Skeletal muscle tissue (tissue), 5 donors: ENCODE measurements at places on chromosomes 7 and 10. TPM values are rescaled to one million over a fixed set of nuclear protein-coding genes. Genes with fewer than 3 reads are reported as not detected.

PTN gene
- 21.9 TPM for total RNA-seq

AKR1C2 gene
- 4.2 TPM for total RNA-seq

MKX gene
- 5.2 TPM for total RNA-seq

PDGFA gene
- 44.4 TPM for total RNA-seq

TYW1B gene
- 6.8 TPM for total RNA-seq

SRI gene
- total RNA-seq, result 43.3 TPM

CASP7 gene
- total RNA-seq, result 13.6 TPM

DNA2 gene
- 16.7 TPM for total RNA-seq

PIP gene
- total RNA-seq, result not detected

CCDC136 gene
- 4.7 TPM for total RNA-seq
